NCI-H774 (cell line): ENCODE measurements at places on chromosomes 3 and 15.

- DNase-seq: no peak
These were observed 1001.1 kb upstream of the EPHA6 start for GRCh38 chr3:95813244-95813643.

DNA sequence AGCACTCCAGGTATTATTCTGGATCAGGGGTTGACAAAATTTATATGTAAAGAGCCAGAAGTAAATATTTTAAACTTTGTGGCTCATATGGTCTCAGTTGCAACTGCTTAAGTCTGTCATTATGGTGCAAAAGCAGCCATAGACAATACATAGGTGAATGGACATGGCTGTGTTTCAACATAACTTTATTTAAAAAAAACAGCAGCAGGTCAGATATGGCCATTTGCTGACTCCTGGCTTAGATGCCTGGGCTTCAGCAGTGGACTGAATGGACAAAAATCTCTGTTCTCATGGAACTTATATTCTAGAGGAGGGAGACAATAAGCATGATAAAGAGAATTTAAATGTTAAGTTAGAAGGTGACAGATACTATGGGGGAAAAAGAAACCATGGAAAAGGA, 11.7 kb upstream of the FYCO1 start:
- DNase-seq: no peak

GRCh38 chr15:75195766-75196241, 5.9 kb upstream of the C15orf39 start:
- no peak for DNase-seq

DNA sequence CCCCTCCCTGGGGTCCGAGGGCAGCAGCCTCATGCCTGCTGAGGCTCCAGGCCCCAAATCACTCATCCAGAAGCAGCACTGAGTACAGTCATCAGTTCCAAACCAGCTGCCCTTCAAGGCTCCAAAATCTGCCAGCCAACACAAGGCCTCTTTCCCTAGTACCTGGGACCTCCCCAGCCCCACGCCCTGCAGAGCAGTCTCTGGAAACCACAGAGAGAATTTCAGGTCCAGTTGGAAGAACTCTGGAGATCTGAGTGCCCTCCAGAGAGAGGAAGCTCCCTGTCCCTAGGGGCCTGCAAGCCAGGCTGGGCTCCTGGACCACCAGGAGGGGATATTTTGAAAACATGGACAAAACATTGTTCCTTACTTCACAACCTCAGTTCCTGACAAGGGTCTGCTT, 26.2 kb downstream of the TKT start:
- no peak for DNase-seq

DNA sequence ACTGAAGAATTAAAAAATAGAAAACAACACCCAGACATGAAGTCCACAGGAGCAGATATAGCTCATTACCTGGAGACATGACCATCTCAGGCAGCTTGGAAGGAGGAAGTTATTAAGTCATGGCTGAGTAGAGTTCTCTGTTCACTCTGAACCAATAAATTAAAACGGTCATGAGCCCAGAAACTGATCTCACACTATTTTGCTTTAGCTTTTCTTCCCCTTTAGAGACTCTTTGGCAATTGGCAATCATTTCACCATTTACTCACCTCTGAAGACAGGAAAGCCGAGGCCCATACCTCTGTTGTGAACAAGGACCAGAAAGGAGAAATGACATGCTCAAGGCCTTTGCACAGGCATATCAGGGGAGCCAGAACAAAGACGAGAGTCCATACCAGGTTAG, 26.6 kb downstream of the CLDN18 start:
- no peak for DNase-seq

DNA sequence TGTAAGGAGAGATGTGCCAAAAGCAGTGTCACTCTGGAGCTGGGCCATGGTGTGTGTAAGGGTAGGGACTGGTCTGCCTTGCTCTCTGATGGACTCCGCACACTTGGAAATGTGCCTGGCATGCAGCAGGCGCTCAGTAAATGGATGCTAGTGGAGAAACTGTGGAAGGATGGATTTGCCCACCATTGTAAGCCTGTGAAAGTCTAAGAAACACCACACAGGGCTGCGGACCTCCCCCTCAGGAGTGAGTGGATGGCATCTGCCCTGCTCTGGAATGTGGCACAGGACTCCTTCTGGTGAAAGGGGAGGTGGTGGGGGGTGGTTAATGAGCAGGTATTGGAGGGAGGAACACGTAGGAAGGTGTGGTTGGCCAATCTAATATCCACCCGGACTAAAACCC, 62.2 kb upstream of the ACAN start:
- no peak for DNase-seq

GRCh38 chr15:34179234-34179633, 30.7 kb downstream of the KATNBL1 start:
- DNase-seq: no peak
